Left forelimb (tissue), 1 donor: ENCODE measurements at places on chromosomes 3 and 15.

GRCh38 chr3:66565301-66565700 lies 64.5 kb upstream of the LRIG1 start:
- no peak for DNase-seq

DNA sequence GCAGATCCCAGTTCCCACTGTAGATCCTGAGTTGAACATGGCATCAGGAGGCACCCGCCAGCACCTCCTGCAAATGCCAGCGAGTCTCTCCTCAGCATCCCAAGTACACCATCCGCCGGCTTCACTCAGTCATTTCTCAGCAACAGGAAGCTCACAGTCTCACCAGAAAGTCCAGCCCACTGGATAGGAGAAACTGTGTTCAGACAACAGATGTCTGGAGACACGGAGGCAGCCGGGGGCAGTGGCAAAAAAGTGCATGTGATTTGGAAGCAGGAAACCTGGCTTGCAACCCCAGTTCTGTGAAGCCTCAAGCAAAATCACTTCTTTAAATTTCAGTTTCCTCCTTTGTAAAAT lies 68.7 kb downstream of the SRGAP3 start:
- DNase-seq = no peak

GRCh38 chr3:73255609-73256029 lies 194.2 kb downstream of the EBLN2 start:
- DNase-seq = no peak

GRCh38 chr15:27784107-27784506 lies 315.0 kb downstream of the OCA2 start:
- no peak for DNase-seq

DNA sequence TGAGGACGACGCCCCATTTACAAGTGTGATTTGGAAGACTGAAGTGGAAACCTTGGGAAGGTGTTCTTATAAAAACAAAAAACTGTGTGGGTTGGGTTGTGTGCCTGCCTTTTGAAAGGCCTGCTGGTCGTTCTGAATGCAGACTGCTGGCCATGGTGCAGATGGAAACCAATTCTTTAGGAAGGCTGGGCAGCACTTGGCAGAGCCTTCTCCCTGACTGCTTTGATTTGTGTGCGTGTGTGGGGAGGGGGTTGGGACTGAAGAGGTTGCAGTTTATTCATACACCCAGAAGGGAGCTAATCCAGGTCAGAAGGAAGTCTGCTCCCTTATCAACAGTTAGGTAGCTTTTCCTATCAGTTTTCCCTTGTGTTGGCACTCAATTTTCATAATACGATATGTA lies 288.7 kb downstream of the SOX2 start:
- DNase-seq = no peak

GRCh38 chr3:126753191-126754160 lies 49.4 kb downstream of the CHCHD6 start:
- no peak for DNase-seq

DNA sequence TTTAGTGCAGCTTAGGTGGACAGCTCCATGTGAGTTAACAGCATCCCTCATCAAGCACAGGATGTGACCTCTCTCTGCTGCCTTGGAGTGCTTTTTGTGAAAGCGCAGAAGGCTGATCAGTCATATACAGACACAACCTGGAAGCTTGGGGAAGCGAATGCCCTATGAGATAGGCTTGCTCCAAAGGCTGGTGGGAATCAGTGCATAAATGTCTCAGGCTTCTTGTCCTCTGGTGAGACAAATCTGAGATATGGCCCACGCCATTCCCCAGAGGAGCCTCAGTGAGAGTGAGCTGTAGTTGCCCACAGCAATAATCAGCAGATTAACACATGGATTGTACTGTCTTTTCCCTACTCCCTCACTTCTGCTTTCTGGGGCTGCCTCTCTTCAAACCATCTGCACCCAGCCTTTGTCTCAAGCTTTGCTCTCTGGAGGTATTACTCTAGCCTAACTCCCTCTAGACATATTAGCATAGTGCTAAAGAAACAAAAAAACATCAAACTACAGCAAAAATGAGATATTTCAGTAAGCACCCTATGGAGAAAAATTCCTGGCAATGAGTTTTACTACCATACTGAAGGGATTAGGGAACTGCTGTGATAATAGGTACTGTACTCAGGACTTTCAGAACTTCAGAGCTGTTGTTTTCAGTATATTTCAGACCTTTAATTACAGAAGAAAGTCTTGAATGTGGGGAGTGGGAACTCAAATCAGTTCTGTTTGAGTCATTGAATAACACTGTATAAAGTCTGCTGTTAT lies 113.7 kb downstream of the OXSM start:
- DNase-seq = no peak

- DNase-seq = no peak
Observed at GRCh38 chr15:45458746-45459403, 63.7 kb downstream of the SLC30A4 start.

GRCh38 chr15:27418726-27419125 lies 447.7 kb downstream of the GABRG3 start:
- no peak for DNase-seq

DNA sequence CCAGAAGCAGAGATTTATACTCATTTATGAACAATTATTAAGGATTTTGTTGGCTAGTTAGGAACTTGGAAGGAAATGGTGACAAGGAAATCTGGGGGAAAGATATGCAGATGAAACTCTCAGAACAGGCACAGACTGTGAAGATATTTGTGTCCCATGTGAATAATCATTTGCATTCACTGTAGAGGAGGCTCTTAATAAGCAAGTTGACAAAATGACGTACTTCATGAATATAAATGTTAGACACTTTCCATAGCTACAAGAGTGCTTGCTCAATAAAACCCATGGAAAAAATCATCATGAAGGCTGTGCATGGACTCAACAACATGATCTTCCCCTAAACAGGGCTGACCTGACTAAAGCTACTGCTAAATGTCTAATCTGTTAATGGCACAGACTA lies 59.7 kb downstream of the MAP4 start:
- no peak for DNase-seq

GRCh38 chr3:116314476-116314875 lies 130.8 kb downstream of the LSAMP start:
- DNase-seq = no peak

DNA sequence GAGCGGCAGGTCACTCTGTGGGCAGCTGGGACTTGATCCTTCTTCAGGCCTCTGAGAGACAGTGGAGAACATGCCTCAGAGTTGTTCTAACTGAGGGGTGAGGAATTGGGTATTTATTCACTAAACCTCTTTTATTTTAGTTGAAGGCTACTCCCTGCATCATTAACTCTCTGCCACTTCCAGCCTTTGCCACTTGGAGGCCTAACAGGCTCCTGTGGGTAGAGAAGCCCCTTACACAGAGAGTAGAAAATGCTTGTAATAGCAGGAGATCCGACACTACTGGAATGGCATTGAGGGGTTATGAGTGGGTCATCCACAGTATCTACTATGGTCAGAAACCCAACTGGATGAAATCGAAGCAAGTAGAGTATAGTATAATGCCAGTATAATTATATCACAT lies 81.7 kb downstream of the RYR3 start:
- DNase-seq = no peak

- no peak for DNase-seq
Observed at GRCh38 chr3:9088441-9089353, 125.4 kb upstream of the RAD18 start.

GRCh38 chr3:150739877-150740645 lies 22.9 kb downstream of the SIAH2 start:
- no peak for DNase-seq

DNA sequence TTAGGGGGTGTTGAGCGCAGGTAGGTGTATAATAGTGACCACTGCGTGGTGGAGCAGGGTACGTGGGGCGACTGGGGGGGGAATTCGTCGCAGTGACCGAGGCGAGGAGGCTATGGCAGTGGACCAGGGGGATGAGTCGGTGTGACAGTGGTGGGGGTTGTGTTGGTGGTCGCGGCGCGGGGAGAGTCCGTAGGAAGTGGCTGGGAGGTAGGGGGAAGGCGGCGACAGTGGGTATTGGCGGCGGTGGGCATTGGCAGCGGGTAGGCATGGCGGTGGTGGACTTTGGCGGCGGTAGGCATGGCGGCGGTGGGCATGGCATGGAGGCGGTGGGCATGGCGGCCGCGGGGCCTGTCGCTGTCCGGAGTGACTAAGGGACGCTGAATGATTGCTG lies 739 bp downstream of the SNRPN start:
- DNase-seq = peak; percentile 63

- DNase-seq = peak; percentile 72
Observed at GRCh38 chr3:46566040-46566641, at the start of gene LRRC2. TSS of gene LRRC2 (minus strand) at chr3:46566302. CDS start at chr3:46551591, 14,711 bp downstream.

- DNase-seq = no peak
Observed at GRCh38 chr3:9216736-9217135, 32.7 kb downstream of the SRGAP3 start.

DNA sequence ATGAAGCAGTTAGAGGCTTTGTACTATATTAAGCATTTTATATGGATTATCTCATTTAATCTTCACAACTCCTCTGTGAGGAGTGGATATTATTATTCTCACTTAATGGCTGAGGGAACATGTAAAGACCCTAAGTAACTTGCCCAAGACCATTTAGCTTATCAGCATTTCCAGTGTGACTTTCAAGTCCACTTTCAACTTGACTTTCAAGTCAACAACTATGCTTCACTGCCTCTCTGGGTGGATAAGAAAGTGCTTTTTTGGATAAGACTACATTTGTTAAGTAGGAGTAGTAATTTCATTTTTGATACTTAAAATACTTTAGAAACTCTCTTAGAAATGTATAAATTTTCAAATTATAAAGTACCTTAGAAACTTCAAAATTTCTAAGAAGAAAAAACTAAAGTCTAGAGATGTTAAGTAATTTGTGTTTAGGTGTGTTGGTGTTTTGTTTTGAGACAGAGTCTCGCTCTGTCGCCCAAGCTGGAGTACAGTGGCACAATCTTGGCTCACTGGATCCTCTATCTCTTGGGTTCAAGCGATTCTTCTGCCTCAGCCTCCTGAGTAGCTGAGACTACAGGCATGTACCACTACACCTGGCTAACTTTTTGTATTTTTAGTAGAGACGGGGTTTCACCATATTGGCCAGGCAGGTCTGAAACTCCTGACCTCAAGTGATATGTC lies 71.8 kb downstream of the MINDY2 start:
- DNase-seq = no peak

GRCh38 chr15:84788500-84788899 lies 28.7 kb upstream of the ALPK3 start:
- no peak for DNase-seq

DNA sequence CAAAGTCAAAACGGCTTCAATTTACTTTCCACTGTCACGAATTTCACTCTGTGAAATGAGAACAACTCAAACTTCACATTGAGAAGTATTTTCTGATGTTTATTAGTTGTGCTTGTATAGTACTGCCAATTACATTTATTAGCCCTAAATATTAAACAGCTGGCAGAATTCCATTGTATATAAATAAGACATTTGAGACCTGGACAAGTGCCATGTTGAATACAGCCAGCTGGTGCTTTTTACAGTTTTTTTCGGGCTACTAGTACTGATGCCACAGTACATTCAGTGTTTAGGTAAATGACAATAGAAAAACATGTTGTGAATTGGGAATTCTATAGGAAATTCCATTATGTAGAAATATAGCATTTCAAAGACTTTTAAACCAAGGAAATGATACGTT lies 79.0 kb downstream of the EPHA3 start:
- DNase-seq = no peak

GRCh38 chr3:179666436-179667035 lies 13.7 kb downstream of the USP13 start:
- DNase-seq = no peak

- DNase-seq = no peak
Observed at GRCh38 chr3:195580744-195581443, 2.8 kb downstream of the APOD start.

DNA sequence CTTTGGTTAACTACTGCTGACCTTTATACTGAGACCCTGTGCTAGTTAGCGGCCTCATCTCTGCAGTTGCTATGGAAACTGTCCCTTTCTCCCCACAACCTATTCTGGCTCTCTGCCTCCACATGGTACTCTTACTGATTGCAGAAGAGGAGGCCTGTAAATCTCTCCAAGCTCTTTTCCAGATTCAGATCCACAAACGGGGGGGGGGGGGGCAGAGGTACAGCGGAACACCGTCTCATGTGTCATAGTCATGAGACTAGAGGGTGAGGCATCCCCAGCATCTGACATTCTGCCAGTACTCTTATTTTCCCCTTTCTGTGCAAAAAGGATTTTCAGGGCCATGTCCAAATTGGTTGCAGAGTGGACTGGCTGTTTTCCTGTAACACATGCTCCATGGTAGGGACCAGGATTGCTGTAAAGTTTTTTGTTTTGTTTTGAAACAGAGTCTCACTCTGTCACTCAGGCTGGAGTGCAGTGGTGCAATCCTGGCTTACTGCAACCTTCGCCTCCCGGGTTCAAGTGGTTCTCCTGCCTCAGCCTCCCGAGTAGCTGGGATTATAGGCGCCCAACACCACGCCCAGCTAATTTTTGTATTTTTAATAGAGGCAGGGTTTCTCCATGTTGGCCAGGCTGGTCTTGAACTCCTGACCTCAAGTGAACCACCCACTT lies 8.3 kb upstream of the MAP1A start:
- no peak for DNase-seq

- DNase-seq = no peak
Observed at GRCh38 chr3:127712461-127712860, 39.7 kb downstream of the ABTB1 start.

- peak; percentile 91 for DNase-seq
Observed at GRCh38 chr15:90956274-90957030, 1.8 kb downstream of the RCCD1 start.

GRCh38 chr15:51129535-51130188 lies 35.0 kb upstream of the TNFAIP8L3 start:
- no peak for DNase-seq

DNA sequence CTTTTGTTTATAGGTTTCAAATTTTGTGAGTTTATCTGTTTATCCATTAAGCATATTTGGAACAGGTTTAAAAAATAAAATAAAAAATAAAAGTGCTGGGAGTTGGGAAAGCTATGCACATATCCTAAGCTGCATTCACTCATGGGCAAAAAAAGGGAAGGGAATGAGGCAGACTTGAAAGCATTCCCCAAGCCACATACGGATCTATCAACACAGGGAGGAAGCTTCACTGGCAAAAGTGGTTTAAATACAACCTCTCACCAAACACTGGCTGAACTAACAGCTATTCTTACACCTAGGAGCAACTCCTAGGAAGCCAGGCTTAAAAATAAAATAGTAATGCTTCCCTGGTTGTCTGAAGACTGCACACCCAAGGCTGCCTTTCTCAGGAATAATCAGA lies 101.2 kb downstream of the PCCB start:
- DNase-seq = no peak

- DNase-seq = no peak
Observed at GRCh38 chr3:161212906-161213305, 8.2 kb upstream of the NMD3 start.

- no peak for DNase-seq
Observed at GRCh38 chr3:183392186-183393034, 36.0 kb downstream of the MCF2L2 start.
